ENCODE measurements at places on chromosomes 1 and 21.

DNA sequence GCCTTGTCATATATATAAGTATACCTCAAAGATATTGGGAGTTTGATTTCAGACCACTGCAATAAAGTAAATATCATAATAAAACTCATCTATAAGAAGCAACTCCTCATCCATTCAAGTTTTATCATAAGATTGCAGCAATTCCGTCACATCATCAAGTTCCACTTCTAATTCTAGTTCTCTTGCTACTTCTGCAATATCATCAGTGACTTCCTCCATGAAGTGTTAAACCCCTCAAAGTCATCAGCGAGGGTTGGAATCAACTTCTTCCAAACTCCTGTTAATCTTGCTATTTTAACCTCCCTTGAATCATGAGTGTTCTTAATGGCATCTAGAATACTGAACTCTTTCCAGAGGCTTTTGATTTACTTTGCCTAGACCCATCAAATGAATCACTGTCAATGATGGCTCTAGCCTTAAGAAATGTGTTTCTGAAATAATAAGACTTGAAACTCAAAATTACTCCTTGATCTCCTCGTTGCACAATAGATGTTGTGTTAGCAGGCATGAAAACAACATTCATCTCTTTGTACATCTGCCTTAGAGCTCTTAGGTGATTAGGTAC, 88.3 kb downstream of the RPE65 start:
- DNase-seq: no peak

DNA sequence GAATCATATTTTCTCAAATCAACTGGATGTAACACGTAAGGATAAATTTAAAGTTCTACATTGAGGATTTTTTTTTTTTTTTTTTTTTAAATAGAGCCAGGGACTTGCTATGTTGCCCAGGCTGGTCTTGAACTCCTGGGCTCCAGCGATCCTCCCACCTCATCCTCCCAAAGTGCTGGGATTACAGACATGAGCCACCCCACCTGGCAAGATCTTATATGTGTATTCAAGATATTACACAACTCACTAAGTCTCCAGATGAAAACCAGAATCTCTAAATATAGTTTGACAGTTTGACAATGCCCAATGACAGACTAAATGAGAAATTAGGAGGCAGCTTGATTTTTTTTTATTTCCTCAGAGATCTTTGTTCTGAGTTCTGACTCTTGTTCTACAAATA, 6.8 kb downstream of the YY1AP1 start:
- no peak for DNase-seq

DNA sequence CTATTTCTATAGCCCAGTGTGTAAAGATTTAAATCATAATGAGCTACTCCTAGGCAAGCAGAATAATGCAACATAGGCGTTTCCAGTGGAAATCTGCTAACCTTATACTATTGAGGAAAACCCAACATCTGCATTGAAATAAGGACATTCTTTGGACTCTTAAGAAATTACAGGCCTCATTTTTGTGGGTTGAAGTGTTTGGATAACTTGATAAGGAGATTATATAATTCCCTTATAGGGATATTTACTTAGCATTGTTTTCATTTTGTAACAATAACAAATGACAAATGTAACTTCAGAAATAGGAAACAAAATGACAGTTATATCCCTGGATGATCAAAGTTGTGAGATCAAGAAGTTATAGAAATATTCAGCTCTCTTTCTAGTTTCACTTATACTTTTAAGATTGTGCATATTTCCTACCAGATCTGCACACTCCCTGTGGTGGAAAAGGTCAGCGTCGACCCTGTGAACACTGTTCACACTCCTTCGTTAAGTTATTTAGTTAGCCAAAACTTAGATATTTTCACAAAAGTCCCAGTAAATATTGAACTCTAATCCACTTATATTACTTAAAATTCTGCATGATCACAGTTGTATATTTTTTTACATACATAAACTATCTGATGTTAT, 284.4 kb upstream of the C1orf105 start:
- no peak for DNase-seq

DNA sequence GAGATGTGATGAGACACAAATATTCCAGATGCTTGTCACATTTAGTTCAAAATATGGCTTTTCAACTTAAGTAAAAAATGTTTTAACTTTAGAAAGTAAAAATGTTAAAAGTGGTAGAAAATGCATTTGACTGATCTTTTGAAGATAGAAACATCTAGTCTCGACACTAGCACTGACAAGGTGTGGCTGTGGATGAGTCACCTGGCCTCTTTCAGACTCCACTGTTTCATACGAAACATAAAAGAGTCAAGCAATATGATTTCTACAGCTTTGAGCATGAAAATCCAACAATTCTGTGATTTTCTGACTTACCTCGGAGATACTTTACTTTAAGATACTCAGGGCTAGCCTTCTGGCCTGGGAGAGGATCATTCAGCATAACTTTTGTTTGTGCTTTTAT, 47.7 kb downstream of the TTC13 start:
- no peak for DNase-seq

DNA sequence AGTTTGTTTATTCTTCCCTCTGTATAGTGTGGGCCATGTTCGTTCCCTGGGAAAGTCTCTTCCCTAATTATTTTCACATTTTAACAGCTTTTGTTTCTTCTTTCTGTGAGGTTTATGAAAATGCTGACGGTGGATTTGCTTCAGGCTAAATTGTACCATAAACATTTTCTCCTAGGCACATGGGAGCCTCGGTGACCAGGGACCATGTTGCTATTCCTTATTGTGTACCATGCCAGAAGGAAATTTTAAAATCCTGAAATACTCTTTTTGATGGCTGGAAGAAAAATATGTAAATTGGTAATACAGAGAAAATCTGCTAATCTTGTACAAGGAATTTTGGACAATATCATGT, 230.1 kb upstream of the JUN start:
- DNase-seq: no peak

GRCh38 chr1:153805042-153805745, 30.0 kb downstream of the SLC27A3 start:
- peak; percentile 35 for DNase-seq

DNA sequence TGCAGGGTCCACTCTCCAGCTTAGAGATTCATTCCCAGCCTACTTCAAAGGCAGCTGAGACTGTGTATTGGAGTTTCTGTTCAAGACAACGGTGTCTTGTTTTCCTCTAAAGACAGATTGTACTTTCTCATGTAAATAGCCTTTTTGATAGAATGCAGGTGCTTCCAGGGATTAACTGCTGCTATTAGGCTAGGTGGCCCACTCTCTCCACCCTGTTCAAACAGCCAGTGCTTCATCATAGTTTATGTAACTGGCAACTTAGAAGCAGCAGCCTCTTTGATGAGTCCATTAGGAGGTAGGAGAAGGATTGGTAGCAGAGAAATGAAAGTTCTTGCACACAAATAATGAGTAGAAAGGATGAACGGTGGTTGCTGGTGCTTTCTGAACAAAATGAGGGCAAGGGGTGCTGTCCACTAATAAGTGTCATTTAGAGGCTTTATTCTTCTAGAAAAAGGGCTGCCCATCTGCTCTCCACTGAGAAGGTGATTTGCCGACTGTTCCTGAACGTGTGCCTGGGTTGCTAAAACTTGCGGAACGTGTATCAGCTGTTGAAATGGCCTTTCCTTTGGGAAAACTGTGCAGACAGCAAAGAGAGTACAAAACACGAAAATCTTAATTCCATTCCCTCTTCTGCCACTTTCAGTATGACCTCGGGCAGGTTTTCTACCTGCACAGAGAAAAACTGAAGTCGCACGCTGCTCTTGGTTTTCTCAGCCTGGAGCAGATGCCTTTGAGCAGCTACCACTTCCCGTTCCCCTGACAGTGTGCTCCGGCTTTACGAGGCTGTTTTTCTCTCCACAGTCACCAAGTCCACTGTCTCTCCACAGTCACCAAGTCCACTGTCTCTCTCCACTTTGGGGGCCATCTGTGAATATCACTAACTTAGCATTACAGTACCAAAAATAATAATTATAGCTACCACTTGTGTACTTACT, 228.9 kb downstream of the KIF26B start:
- no peak for DNase-seq

DNA sequence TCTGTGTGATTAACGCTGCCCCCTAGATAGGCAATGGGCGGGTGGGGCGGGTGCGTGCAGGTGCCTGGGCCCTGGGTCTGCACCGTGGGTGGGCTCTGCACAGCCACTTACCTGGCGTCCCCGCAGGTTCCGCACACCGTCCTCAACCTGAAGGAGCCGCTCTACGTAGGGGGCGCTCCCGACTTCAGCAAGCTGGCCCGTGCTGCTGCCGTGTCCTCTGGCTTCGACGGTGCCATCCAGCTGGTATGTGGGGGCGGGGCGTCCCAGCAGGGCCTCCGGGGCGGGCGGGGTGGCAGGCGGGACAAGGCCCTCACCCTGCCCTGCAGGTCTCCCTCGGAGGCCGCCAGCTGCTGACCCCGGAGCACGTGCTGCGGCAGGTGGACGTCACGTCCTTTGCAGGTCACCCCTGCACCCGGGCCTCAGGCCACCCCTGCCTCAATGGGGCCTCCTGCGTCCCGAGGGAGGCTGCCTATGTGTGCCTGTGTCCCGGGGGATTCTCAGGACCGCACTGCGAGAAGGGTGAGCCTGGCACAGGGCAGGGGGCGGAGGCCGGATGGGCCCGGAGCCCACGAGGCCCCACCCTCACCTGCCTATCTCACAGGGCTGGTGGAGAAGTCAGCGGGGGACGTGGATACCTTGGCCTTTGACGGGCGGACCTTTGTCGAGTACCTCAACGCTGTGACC, 22.8 kb downstream of the RNF223 start:
- no peak for DNase-seq

DNA sequence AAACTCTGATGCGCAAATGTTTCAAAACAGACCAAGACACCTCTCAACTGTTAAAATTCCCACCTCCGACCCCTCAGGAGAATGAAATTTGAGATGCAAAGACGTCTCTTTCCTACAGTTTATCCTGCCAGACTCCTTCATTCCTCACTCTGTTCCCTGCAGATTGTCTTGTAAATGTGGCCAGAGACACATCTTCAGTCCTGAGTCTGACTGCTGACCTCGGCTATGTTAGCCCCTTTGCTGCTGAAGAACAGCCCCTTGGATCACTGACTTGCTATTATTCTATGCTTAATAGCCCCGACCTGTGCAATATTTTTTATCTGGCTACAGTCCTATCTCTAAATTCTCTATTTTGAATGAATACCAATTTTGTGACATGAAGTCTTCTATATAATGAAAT, 16.6 kb upstream of the ESRRG start:
- DNase-seq: no peak

GRCh38 chr1:64901663-64902062, 64.7 kb downstream of the JAK1 start:
- no peak for DNase-seq

- DNase-seq: no peak
Observed at GRCh38 chr1:43932786-43933385, 715 bp upstream of the ARTN start.

GRCh38 chr21:38993561-38993960, 187.8 kb downstream of the ETS2 start:
- DNase-seq: no peak

- DNase-seq: no peak
Observed at GRCh38 chr21:42352441-42353095, 1.8 kb upstream of the TFF2 start.

- DNase-seq: no peak
Observed at GRCh38 chr1:172976222-172977041, 74.3 kb downstream of the TNFSF18 start.

DNA sequence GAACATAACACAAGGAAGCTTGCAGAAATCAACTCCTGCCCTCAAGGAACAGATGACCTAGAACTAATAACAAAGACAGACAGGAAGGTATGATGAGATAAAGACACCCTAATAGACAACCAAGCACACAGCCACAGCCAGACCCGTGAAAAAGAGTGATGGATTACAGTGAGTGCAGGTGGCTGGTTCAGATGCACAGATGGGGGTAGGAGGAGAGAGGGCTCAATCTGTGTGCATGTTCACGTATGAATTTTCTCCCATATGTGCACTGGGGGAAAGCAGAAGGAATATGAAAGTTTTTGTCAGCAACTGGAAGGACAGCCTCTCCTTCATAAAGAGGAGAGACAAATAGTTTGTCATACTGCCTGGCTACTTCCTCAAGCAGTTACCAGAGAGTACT, 367.1 kb downstream of the PBX1 start:
- DNase-seq: no peak

- DNase-seq: no peak
Observed at GRCh38 chr1:81453367-81453703, 347.4 kb upstream of the ADGRL2 start.

- no peak for DNase-seq
Observed at GRCh38 chr1:94396356-94397010, 21.7 kb upstream of the ABCD3 start.

GRCh38 chr1:93528412-93528811, 80.5 kb downstream of the FNBP1L start:
- DNase-seq: no peak

- no peak for DNase-seq
Observed at GRCh38 chr1:149986486-149987296, 23.8 kb downstream of the OTUD7B start.

- no peak for DNase-seq
Observed at GRCh38 chr1:42679364-42679983, 2.7 kb upstream of the YBX1 start.

GRCh38 chr1:168050307-168050706, 86.4 kb downstream of the GPR161 start:
- DNase-seq: no peak

GRCh38 chr1:26915204-26915842, 1.5 kb upstream of the NR0B2 start:
- no peak for DNase-seq

DNA sequence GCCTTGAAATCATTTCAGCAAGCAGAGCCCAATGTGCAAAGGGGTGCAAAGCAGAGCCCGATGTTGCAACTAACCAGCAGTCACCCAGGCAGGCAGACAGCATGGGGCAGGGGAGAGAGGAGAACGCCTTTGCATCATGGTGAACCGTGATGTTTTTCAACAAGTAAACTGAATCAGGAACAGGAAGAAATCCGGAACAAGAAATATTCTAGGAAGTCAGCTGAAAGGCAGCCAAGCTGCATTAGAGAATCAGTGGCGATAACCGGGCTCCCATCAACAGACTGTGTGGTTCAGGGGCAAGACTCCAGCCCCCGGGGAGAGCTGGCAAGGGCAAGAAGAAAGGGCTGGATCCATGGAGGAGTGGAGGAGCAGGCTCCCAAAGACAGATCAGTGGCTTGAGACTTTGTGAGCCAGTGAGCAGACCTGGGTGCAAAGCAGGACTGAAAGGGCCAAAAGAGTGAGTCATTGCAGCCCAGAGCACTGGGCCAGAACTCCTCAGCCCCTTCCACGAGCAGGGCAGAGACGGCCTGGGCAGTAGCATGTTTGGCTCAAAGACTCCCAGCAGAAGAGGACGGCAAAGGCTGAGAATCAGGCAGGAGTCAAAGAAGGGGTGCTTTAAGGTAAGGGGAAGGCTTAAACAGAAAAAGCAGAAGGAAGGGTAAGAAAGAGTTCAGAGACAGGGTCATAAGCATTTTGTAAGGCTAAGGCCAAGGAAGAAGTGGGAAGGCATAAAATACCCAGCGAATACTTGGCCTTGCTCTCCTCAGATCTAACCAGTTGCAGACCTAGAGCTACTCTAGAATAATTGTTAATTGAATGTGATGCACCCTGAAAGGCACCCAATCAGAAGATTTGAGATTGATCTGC, 155.0 kb downstream of the SETD4 start:
- DNase-seq: no peak
